ENCODE measurements at places on chromosomes 16 and 17.

- no peak for DNase-seq
These were observed 112.9 kb downstream of the ABCC1 start for GRCh38 chr16:16062023-16062937.

DNA sequence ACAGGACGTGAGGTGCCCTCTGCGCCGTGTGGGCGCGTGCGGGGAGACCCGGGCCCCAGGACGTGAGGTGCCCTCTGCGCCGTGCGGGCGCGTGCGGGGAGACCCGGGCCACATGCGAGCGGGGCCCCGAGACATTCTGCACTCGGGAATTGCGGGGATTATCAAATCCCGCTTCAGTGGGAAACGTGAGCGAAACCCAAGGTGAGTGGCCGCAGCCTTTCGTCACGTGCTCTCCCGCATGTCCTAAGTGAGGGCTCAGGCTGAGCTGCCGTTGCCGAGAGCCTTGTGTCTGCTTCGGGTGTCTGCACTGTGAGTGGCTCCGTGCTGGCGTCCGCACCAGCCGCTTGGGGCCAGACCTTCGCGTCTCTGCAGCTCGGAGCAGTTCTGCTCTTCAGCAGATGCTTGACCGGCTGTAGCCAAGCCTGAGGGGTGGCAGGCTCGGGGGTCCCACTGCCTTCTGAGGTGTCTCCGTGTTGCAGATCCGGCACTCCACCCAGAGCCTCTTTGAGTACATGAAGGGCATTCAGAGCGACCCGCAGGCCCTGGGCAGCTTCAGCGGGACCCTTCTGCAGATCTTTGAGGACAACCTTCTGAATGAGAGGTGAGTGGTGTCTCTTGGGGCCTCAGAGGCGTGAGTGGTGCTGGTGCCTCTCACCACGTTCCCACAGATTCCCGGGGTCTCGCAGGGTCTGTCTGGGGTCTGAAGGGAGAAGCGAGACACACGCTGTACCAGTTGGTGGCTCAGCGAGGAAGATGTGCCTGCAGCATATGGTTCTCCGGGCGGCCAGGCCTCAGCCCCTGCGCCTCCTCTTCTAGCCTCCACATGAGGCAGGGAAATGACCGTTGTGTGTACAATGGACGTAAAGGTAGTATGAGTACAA lies 90.5 kb upstream of the ZNF750 start:
- DNase-seq, result peak; percentile 56

- no peak for DNase-seq
These were observed 8.5 kb downstream of the ALOXE3 start for GRCh38 chr17:8109661-8110455.

DNA sequence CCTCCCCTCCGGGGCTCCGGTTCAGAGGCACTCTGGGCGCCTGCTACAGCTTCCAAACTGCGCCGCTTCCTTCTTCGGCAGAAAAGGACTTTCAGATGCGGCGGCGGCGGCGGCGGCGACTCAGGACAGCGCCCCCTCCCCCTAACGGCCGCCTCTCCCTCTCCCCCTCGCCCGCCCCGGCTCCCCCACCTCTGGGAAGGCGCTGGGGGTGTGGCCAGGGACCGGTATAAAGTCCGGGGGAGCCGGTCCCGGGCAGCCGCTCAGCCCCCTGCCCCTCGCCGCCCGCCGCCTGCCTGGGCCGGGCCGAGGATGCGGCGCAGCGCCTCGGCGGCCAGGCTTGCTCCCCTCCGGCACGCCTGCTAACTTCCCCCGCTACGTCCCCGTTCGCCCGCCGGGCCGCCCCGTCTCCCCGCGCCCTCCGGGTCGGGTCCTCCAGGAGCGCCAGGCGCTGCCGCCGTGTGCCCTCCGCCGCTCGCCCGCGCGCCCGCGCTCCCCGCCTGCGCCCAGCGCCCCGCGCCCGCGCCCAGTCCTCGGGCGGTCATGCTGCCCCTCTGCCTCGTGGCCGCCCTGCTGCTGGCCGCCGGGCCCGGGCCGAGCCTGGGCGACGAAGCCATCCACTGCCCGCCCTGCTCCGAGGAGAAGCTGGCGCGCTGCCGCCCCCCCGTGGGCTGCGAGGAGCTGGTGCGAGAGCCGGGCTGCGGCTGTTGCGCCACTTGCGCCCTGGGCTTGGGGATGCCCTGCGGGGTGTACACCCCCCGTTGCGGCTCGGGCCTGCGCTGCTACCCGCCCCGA lies at the start of gene IGFBP4:
TSS of gene IGFBP4 (plus strand) at position 255 of the 792 bp plus-strand sequence. CDS start at position 541, 286 bp downstream.
- no peak for DNase-seq

DNA sequence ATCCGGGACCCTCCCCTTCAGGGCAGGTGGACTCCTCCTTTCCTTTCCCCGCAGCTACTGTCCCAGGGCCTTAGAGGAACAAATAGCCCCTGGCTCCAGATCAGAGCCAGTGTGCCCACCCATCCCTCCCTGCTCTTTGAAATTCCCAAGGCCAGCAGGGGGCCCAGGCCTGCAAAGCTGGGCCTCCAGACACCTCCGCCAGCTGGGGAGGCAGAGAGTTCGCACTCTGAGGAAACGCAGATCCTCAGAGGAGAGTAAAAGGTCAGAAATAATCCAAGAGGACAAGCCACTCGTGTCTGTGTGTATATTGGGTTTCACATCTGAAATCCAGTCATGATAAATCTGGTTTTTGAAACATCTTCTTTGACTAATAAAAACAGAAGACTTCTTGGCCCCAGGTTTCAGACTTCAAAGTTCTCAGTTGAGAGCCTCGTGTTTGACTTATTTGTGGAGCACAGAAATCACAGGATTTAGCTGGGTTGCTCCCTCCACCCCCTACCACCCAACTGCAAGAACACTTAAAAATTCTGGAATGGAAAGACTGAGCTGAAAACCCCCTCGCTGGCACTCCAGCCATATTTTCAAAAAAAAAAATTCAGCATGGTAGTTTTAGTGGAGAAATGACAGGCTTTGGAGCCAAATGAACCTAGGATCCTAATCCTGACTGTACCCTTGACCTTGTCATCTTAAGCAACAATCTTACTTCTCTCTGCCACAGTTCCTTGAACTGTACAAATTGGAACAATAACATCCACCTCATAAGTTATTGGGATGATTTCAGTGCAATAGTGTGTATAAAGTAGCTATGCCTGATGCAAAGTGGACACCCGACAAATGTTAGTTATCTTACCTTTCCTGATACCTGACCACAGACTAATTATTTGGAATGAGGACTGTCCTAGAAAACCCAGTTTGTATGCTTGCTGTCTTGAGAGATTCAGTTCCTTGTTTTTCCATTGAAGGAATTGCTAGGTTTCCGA lies 44.5 kb upstream of the TBX2 start:
- DNase-seq, result no peak

GRCh38 chr16:11562941-11563340 lies 23.8 kb downstream of the LITAF start:
- DNase-seq, result no peak

- no peak for DNase-seq
These were observed 818.6 kb downstream of the KCNJ2 start for GRCh38 chr17:70987867-70988340.

- no peak for DNase-seq
These were observed 11.1 kb upstream of the ALDOA start for GRCh38 chr16:30054451-30054850.

DNA sequence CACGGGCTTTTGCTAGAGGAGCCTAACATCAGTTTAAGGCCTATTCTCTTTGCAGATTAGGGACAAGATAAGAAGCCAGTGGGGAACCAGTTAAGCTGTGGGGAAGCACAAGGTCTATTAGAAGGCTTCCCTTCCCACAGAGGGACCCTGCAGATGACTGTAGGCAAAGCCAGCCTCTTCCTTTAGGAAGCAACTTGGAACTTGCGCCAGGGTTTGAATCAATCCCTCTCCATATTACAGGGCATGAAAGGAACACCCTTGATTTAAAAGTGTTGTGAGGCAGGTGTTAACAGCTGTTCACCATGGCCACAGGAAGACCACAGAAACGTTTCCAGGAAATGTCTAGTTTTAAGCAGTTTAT lies 77.3 kb downstream of the RPTOR start:
- no peak for DNase-seq

GRCh38 chr17:70067134-70067533 lies 7.9 kb upstream of the KCNJ16 start:
- DNase-seq, result no peak
